ENCODE measurements at places on chromosomes 3 and 15. TPM values are rescaled to one million over a fixed set of nuclear protein-coding genes. Genes with fewer than 3 reads are reported as not detected.

Gene FEZF2
- total RNA-seq, result not detected

GRCh38 chr15:95843241-95843910 lies 487.1 kb upstream of the NR2F2 start:
- no peaks in the 10 kb centered on the region for H3K4me1 ChIP-seq
- H3K36me3 ChIP-seq, result no peaks in the 10 kb centered on the region
- H3K27me3 ChIP-seq, result no peaks in the 10 kb centered on the region
- H3K27ac ChIP-seq, result no peak overlapping the region

- no peaks in the 10 kb centered on the region for H3K27me3 ChIP-seq
- no peaks in the 10 kb centered on the region for H3K36me3 ChIP-seq
- no peak for DNase-seq
These were observed 94.0 kb upstream of the IQSEC1 start for GRCh38 chr3:13167064-13167743.

GRCh38 chr15:40436892-40437751 lies 3.6 kb upstream of the BAHD1 start:
- no peak overlapping the region for H3K27ac ChIP-seq
- peaks cover 26% of the 10 kb centered on the region for H3K4me1 ChIP-seq
- no peaks in the 10 kb centered on the region for H3K36me3 ChIP-seq
- DNase-seq, result no peak
- H3K4me3 ChIP-seq, result peak overlapping the region; percentile 78

DNA sequence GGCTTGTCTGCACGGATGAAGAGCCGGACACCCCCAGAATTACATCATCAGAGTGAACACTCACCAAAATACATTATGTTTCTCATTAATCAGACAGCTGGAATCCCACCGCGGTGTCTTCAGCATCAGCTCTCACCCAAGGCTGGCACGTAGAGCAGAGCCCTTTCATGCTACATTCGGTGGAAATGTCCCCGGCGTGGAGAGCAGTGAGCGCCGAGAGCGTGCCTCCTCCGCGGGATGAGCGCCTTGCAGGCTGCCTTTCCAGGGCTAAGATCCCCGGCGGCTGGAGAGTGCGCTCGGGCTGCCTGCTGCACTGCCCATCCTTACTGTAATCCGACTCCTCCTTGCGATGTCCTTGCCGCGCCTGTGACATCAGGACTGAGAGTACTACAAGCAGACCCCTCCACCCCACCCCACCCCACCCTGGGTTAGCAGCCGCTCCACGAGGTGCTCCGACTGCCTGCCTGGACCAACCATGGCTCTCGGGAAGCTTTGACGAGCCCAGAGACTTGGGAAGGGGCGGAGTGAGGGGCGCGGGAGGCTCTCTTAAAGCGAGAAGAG lies at the start of gene ZNF385D:
Gene ZNF385D (minus strand): TSS at position 380 of the 561 bp plus-strand sequence. CDS start 294 bp downstream, at position 86.
- no peaks in the 10 kb centered on the region for H3K36me3 ChIP-seq
- H3K4me3 ChIP-seq, result peak within 1 kb of the TSS; percentile 89
- H3K27me3 ChIP-seq, result no peaks in the 10 kb centered on the region
- no peaks in the 10 kb centered on the region for H3K4me1 ChIP-seq
- no peak within 1 kb of the TSS for H3K27ac ChIP-seq

Measured in H1 (cell line).